ENCODE measurements at places on chromosomes 6 and 20. TPM values are rescaled to one million over a fixed set of nuclear protein-coding genes. Genes with fewer than 3 reads are reported as not detected.

ZFP57 gene
- under 0.01 TPM for total RNA-seq

TGM3 gene
- total RNA-seq: 16.7 TPM

HLA-G gene
- 9.9 TPM for total RNA-seq

EMILIN3 gene
- not detected for total RNA-seq

All from nasal cavity respiratory epithelium epithelial cell of viscerocranial mucosa (primary cell).